ENCODE measurements at places on chromosomes 1 and 21.

- no peak for DNase-seq
Observed at GRCh38 chr1:208990456-208990855, 593.1 kb upstream of the CAMK1G start.

DNA sequence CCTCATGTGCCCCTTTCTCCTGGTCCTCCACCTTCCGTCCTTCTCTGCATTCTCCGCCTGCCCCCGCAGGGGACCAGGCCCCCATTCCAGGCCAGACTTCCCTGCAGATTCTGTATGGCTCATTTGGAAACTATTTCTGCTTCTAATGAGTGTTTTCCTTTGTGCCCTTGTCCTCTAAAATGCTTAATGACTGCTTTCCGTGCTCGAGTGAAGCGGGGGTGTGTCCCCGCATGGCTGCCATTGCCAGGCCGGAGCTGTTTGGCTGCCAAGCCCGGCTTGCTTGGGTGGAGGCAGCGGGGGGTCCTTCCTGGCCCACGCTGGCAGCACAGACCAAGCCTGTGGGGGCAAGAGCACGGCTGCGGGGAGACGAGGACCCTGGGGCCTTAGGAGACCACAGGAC, 299.3 kb upstream of the VAMP3 start:
- DNase-seq: no peak

GRCh38 chr1:163928069-163928468, 606.3 kb downstream of the NUF2 start:
- no peak for DNase-seq

DNA sequence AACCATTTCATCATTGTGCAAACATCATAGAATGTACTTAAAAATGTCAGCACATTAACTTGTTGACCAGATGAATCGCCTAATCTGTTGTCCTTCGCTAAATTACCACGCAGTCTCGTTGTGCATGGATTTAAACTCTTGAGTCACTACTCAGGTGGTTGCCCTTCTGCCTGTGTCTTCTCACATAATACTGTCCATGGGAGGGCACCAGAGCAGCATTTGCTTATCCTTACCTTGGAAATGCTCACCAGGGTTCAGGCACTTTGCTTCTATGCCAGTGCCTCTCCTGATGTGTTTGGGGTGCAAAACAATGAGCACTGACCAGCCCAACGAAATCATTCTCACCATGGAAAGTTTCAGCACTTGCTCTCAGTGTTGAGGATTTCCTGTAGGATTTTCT, 559.9 kb downstream of the RWDD3 start:
- DNase-seq: no peak

DNA sequence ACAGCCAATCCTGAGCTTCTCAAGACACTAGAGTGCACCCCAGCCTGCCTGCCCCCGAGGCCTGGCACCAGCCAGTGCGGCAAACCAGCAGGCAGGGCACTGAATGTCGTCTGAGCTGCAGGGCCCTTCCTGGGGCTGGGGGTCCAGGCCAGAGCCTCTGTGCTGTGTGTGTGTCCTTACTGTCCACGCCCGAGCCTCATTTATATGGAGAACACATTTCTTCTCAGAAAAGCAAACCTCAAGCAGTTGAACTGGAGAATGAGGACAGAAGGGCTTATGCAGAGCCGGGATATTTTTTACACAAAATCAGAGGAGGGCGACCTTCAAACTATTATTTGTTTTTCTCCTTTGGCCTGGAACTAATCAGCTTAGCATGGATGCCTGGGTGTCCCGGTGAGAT, 52.7 kb downstream of the POFUT2 start:
- DNase-seq: no peak

DNA sequence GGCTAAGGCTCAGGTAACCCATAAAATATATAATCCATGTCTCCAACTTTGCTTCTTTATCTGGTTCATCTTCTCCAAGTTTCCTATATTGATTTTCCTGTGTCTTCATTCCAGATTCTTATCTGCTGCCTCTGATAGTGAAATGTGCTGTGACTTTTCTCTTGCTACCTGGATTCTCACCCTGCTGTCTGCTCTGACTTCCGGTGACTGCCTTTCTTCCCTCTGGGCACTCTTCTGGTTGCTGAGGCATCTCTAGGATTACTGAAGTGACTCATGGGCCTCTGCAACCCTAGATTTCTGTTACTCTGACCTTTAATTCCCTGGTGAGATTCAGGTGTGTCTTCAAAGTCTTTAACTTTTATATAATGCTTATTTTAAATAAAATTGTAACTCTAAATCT, 46.9 kb downstream of the GIPC2 start:
- DNase-seq: no peak

DNA sequence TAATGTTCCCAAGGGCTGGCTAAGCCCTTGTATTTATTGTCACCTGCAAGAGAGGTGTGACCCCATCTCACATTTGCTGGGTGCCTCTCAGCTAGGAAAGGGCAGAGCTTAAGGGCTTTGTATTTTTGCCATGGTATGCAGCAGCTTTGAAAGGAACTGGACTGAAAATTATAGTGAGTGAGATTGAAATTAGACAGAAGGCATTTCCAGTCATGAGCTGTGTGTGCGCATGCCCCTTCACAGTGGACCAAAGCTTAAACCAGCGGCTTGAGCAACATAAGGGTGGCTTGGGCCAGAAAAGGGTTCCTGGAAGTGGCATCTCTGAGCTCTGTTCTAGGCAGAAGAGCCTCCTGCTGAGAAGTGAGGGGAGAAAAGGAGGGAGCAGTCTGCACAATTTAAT, 19.8 kb downstream of the MYOG start:
- no peak for DNase-seq

DNA sequence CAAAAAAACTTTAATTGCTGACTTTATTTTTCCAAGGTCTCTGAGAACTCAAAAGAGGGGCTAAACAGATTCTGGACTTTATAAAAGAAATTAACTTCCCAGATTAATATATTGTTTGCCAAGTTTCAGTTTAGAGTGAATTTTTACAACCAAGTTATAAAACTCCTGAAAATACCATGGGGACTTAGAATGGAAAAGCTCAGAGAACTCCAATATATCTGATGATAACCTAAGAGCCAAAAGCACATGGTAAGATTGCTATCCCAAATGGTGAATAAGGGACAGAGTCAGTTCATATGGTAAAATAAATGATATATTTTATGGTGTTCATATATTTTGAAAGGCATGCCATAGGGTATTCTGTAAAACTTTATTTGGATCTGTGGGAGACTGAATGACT, 470.9 kb downstream of the TTLL7 start:
- no peak for DNase-seq

DNA sequence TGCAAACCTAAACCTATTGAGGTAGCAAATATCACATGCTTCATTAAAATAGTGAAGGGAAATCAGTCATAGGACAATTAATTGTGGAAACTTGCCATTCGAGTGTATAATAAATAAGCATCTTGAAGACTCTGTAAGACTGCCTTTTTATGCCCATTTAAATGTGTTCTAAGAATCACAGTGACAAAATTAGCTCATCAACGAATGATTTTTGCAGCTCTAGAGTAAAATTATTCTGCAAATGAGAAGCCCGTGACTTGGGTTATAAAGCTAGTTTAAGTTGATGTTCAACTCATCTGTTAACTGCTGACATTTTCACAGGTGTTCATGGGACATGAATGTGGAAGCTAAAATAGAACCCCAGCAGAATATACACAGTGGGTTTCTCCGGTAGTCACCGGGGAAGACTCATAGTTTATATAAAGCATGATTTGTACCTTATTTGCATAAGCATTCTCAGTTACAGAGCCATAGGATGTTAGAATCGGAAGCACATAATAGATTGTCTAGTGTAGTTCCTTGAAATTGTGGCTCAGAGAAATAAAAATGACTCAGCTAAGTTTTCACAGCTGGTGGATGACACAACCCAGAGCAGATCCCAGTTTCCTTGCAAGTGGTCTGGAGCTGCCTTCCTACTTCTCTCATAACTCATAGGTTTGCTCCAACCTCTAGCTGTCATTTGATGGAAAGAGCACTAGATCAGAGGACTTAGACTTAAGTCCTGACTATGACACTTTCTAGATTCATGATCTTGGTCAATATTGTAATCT, 107.3 kb downstream of the UCHL5 start:
- DNase-seq: no peak

- DNase-seq: peak; percentile 64
Observed at GRCh38 chr1:3031401-3032221, 10.3 kb downstream of the ACTRT2 start.

- no peak for DNase-seq
Observed at GRCh38 chr1:209455661-209456358, 127.7 kb upstream of the CAMK1G start.

Measured in left forelimb (tissue), 1 donor.